T-helper 2 cell (primary cell): ENCODE measurements at places on chromosomes 11 and 22.
A peak's percentile ranks its signal among the peaks of the same experiment; 100 is the strongest.

DNA sequence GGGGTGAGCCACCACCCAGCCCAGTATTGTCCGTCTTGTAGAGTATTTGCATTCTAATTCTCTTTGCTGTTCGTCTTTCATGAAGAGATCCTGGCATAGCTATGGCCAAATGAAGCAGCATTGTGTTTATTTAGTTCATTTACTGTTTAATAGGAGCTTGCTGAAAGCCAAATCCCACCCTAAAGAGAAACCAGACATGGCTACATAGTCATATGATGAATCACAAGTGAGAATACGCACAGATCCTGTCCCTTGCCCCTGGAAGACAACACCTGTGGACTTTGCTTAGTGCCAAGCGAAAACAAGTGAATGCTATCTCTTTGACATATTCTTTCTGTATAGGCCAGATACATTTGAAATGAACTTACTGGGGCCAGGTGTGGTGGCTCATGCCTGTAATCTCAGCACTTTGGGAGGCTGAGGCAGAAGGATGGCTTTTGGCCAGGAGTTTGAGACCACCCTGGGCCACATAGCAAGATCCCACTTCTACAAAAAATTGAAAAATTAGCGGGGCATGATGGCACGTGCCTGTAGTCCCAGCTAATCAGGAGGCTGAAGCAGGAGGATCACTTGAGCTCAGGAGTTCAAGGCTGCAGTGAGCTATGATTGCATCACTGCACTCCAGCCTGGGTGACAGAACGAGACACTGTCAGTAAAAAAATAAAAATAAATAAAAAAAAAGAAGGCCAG is 5.1 kb upstream of the ARFGAP3 start:
- DNase-seq, result no peak

- DNase-seq, result no peak
Measured at GRCh38 chr11:11451501-11452005, 98.5 kb upstream of the CSNK2A3 start.

DNA sequence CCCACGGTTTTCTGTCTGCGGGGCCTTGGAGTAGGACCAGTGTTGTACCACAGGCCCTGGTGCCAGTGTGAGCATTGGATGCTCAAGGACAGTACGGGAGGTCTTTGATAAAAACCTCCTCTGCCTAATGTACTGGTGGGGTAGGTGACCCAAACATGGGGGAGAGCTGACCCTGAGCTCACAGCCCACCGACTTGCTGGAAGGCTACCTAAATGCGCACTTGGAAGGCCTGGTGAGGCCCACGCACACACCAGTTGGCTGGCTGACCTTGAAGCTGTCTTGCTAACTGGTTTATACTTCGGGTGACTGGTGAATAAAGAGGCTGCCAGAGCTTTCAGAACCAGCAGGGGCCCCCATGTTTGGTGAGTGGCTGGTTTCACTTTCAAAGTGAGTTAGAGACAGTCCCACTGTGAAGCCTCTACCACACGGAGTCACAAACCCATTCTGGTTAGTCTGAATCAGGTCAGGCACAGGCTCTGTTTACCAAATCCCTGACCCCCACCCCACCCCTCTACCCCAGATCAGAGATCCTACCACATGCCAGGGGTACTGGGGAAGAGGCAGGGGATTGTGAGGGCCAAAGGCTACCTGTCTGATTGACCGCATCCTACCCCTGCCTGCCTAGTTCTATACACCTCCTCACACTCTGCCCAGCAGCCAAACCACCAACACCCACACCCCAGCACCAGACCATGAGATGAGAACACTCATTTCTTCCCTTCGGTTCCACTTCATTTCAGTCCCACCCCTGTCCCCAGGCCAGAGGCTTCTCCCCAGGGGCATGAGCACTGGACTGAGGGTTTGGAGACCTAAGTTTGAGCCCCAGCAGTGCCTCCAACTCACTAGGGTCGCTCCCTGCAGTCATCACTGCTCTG is 12.7 kb upstream of the IL2RB start:
- DNase-seq, result peak; percentile 84

DNA sequence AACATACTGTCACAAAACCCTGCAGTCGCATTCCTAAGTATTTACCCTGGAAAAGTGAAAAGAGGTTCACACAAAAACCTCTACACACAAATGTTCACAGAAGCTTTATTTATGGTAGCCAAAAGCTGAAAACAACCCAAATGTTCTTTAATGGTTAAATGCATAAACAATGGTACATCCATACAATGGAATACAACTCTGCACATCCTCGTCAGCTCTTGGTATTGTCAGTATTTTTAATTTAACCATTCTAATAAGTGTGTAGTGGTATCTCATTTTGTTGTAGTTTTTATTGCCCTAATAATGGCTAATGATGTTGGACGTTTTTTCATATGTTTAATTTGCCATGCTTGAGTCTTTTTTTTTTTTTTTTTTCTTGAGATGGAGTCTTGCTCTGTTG is 99.4 kb downstream of the ATXN10 start:
- no peak for DNase-seq

GRCh38 chr11:15711311-15711710 is 596.6 kb downstream of the INSC start:
- DNase-seq, result no peak

- DNase-seq, result no peak
Measured at GRCh38 chr11:99208813-99209212, 188.1 kb downstream of the CNTN5 start.

- no peak for DNase-seq
Measured at GRCh38 chr11:95516175-95516574, 273.4 kb downstream of the FAM76B start.

- no peak for DNase-seq
Measured at GRCh38 chr22:46077669-46078099, 72.6 kb upstream of the PPARA start.

- DNase-seq, result no peak
Measured at GRCh38 chr22:18060646-18061620, 16.9 kb upstream of the PEX26 start.

DNA sequence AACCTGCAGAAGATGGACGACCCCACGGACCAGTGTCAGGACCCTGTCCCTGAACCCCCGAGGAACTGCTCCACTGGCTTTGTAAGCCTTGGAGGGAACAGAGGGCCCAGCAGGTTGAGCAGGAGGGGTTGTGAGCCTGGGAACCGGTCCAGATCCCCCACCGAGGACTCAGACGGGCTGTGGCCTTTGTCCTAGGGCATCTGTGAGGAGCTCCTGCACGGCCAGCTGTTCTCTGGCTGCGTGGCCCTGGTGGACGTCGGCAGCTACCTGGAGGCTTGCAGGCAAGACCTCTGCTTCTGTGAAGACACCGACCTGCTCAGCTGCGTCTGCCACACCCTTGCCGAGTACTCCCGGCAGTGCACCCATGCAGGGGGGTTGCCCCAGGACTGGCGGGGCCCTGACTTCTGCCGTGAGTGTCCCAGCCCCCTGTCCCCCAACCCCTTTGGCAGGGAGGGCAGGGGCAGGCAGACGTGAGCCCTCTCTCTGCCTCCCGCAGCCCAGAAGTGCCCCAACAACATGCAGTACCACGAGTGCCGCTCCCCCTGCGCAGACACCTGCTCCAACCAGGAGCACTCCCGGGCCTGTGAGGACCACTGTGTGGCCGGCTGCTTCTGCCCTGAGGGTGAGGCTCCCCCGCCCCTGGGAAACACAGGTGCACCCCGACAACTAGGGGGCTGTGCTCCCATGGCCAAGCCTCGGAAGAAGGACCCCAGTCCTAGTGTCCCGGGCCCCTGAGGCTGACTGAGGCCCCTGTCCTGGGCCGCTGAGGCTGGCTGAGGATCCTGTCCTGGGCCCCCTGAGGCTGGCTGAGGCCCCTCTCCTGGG is 6.4 kb downstream of the MUC5AC start:
- no peak for DNase-seq

GRCh38 chr22:50303848-50304527 is 3.5 kb downstream of the PLXNB2 start:
- DNase-seq, result no peak

DNA sequence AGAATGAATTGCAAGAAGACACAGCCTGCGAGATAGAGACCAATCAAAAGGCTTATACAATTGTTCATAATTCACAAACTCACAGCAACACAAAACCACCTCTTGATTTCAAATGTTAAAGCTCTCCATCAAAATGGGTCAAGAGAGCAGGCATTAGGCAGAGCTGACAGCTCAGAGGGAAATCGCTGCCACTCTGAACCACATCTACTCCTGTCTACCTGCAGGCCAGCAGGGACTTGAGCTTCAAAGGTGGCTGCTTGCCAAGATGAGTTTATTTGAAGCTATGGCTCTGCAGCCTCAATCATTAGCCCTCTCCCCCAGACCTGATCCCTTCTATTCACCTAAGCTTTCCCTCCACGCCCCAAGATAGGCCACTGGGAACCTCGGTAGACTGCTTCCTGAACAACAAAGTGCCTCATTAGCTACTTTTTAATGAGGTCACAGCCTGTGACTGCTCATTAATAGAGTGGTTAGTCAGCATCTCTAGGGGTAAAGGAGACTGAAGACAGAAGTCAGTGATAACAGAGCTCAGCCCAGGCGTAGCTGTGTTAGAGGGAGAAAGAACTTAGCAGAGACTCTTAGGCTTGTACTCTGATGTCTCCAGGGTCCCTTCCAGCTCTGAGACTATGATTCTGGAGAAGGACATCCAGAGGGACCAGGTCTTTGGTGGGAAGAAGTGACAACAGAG is 21.2 kb upstream of the OR10A5 start:
- no peak for DNase-seq

- DNase-seq, result no peak
Measured at GRCh38 chr22:36291831-36292740, 39.2 kb downstream of the APOL1 start.

DNA sequence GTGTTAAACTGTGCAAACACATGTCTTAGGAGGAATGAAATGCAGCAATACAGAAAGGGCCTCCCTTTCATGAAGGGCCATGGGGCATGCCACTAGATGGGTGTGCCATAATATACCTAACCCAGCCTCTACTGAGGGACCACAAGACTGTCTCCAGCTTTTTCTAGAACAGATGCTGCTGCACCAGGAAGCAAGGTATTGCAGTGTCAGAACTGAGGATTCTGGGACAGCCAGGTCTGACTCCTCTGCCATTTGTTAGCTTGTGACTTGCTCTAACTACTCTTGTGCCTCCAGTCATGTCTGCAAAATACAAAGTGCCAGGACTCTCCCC is 53.2 kb downstream of the HIRA start:
- DNase-seq, result no peak

GRCh38 chr11:10824888-10825287 is 16.2 kb upstream of the EIF4G2 start:
- DNase-seq, result no peak
